Activated naive CD4-positive, alpha-beta T cell (primary cell): ENCODE measurements at places on chromosomes 5 and 9.

DNA sequence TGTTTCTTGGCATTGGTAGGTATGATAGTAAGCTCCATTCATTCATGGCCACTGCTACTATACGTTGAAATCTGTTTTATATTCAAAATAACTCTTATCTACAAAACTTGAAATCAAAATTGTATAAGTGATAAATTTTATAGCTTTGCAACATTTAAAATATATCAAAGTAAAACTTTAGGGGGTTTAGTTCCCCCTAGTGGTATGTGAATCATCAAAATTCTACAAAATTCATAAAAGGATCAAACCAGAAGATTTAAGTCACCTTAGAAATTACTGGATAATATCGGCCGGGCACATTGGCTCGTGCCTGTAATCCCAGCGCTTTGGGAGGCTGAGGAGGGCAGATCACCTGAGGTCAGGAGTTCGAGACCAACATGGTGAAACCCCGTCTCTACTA is 243.0 kb upstream of the CDH18 start:
- no peak for DNase-seq

- DNase-seq, result no peak
Observed at GRCh38 chr5:31193591-31194467, at the start of gene CDH6. Gene CDH6 (plus strand): TSS chr5:31193686. CDS start chr5:31267474, 73,788 bp downstream.

DNA sequence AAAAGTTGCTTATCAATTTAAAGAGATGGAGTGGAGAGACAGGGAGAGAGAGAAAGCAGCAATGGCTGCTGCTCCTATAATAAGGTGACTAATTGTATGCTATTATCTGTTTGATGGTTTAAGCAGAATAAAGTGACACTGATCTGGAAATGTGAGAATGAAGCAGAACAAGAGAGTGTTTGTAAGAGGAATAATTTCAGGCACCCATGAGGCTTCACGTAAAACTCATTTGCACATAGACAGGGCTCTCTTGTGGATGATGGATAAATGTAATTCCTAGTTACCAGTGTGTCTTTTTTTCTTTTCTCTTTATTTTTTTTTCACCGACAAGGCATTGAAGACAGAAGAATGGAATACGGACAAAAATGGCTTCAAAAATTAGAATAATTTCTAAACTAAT is 228.8 kb upstream of the TYRP1 start:
- DNase-seq, result no peak

DNA sequence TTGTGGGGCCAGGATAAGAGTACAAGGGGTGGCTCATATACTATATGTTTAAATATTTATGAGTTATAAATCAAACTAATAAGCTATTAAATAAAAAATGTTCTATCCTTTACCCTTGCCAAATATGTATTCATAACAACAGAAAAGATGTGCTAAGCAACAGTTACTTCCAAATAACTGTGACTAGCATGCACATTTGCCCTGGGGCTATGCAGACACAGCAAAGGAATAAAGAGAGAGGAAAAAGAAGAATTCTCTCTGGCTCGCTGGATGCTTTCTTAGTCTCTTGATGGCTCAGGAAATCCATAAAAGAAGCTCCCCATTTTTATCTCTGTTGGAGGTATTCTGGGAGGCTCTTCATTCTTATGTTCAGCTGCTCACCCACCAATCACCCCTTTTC is 182.4 kb upstream of the ATP10B start:
- DNase-seq, result no peak

DNA sequence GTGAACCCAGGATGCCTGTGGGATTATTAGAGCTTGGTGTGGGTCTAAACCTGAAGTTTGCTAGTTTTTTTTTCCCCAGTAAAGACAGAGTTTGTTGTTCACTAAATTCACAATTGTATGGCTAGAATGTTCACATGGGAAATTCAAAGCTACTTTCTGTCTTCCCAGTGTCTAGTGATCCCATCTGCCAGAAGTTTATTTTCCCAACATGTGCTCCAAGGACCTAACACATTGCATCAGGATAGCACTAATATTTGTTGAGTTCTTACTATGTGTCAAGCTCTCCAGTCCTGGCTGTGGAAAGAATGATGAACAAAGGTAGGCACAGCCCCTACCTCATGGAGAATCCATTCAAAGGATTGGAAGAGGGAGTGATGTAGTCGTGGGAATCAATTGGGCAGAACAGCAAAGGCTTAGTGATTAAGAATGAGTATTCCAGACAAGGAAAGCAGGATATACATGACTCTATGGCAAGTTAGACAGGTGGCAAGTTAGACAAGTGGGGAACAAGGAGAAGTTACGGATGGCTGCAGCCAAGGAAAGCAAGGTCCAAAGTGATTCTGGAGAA is 521.5 kb upstream of the WWC1 start:
- DNase-seq, result no peak

GRCh38 chr9:133355881-133356357 is 368 bp downstream of the SURF1 start:
- DNase-seq, result no peak

DNA sequence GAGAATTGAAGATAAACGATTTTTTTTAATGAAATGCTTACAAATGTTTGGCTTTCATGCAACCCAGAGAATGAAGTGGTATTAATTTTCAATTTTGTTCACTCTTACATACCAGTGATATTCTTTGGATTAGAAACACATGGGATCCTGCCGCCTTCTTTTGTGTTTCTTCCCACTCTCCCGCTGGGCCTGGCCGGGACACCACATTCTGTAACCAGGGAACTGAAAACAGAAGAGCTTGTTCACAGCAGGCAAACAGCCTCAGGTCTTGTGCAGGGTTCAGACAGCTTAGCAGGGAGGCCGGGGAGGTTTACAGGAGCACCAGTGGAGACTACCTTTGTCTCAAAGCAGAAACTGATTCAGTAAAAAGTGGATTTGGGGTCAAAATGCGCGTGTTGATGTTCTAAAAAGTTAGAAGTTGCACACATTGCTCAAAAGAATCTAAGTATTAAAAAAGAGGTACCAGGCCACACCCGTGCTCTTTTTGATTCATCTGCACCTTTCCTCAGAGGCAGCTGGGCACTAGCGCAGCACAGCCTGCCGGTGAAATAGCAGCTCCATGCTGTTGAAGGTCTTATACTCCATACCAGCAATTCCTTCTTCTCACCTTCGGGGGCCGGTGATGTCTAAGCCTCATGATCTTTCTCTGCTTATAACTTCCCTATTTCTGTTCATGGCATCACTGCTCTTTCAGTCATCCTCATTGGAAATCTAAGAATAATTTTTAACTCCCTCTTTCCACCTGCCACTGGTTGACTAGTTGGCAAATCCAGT is 67.1 kb downstream of the GRAMD2B start:
- no peak for DNase-seq

DNA sequence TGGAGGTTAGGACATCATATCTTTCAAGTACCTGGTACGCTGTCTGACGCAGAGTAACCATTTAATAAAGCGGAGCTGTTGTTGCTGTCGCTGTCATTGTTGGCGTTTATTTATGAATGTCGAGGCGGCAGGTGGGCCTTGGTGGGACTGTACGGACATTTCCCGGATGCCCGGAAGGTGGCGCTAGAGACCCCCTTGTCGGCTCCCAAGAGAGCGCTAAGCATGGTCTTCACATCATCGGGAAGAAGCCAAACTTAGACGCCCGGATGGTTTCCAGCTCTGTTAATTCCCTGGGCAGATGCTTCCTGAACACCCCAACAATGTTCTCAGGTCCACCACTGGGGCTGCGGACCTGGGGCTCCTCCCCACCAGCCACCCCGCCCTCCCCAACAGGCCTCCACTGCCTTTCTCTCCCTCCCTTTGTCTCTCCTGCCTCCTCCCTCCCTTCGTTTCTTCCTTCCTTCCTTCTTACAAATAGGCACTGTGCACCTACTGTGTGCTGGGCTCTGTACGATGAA is 54.1 kb downstream of the DUSP1 start:
- DNase-seq, result peak; percentile 82

DNA sequence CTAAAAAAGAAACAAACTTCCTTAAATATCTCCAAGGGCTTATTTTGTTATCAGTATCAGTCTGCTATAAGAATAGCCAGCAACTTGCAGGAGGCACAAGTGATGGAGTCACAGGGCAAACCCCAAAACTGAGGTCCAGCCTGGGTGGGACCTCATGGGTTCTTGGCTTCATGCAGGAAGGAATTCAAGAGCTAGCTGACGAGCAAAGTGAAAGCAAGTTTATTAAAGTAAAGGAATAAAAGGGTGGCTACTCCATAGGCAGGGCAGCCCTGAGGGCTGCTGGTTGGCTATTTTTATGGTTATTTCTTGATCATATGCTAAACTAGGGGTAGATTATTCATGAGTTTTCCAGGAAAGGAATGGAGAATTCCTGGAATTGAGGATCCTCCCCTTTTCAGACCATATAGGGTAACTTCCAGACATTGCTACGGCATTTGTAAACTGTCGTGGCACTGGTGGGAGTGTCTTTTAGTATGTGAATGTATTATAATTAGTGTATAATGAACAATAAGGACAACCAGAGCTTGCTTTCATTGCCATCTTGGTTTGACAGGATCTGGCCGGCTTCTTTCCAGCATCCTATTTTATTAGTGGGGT is 231.9 kb downstream of the ADAMTSL1 start:
- no peak for DNase-seq

- no peak for DNase-seq
Observed at GRCh38 chr5:122311961-122312590, at the start of gene SNCAIP. Gene SNCAIP (plus strand): TSS chr5:122312237. CDS start chr5:122391135, 78,898 bp downstream.

GRCh38 chr9:127761491-127761956 is 16.9 kb downstream of the SH2D3C start:
- DNase-seq, result no peak

GRCh38 chr5:66653325-66653724 is 57.1 kb downstream of the MAST4 start:
- no peak for DNase-seq

DNA sequence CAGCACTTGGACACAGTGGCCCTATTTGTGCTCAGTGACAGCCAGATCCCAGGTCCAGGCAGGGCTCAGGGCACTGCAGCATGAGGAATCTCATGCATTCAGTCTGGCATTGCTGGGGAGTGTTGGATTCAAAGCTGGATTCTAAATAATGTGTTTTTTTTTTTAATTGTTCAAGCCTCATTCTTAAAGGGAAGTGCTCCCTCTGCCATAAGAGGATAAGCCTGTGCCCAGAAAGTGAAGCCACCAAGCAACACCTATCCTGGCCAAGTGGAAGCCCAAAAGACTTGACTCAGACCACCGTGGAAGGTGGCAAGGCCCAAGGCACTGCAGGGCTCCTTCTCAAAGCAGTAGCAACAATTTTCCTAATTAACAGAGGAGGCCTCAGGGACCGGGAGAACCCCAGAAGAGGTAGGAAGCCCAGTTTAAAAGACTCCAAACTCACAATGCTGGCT is 135.6 kb downstream of the ACTL7B start:
- DNase-seq, result no peak

GRCh38 chr5:124398460-124398859 is 348.0 kb downstream of the ZNF608 start:
- no peak for DNase-seq

DNA sequence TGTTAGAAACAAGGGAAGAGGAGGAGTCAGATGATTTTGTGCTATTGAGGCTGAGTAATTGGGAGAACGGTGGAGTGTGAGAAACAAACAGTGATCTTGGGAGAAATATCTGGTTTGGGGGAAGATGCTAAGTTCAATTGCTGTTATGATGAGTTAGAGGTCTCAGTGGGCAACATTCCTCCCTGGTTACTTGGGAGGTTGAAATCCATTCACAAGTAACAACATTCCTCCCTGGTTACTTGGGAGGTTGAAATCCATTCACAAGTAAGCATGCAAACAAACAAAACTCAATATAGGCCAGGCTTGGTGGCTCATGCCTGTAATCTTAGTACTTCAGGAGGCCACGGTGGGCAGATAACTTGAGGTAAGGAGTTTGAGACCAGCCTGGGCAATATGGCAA is 38.7 kb downstream of the AGXT2 start:
- DNase-seq, result no peak

GRCh38 chr5:173954671-173955521 is 34.1 kb upstream of the C5orf47 start:
- no peak for DNase-seq

DNA sequence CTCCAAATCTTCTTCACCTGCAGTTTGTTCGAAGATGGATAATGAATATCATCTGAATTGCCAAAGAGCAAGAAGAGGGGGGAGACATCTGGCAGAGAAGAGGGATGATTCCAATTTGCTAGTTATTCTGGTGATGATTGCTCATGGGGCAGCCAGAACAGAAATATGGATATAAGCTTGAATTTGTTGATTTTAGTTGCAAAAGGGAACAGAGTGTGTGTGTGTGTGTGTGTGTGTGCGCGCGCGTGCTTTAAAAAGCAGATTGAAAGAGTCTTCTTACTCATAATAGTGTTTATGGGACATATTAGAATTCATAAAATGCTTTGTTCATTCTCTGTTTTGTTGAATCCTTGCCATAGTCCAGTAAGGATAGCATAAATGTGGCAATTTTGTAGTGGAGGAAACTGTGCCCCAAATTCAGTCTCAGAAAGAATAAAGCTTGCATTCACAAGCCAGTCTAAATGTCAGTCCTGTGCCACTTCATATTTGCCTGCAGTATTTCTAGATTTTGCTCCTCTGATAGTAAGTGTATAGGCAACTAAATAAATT is 436.3 kb upstream of the KLF4 start:
- DNase-seq, result no peak

GRCh38 chr9:87007711-87008366 is 60.5 kb upstream of the GAS1 start:
- DNase-seq, result no peak

DNA sequence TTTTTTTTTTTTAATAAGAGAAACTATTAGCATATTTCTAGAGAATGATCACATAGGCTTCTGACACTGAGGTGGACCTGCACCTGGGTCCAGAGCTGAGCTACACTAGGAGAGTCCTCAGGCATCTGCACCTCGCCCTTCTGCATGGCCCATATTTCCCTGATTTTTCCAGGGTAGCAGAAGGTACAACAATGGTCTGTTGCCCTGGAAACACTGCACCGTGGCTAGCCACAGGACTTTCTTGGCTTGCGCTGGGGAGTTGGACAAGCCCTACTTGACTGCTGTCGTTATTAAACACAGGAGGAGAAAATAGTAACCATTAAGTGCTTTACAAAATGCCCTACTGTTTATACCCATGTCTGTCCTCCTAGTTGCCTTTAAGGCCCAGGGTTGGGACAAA is 615.7 kb upstream of the MEF2C start:
- no peak for DNase-seq

GRCh38 chr5:135005076-135005475 is 29.0 kb downstream of the PITX1 start:
- DNase-seq, result no peak

GRCh38 chr9:27162045-27162444 is 53.0 kb downstream of the TEK start:
- DNase-seq, result no peak

- no peak for DNase-seq
Observed at GRCh38 chr5:145449794-145450193, 385.3 kb downstream of the PRELID2 start.

DNA sequence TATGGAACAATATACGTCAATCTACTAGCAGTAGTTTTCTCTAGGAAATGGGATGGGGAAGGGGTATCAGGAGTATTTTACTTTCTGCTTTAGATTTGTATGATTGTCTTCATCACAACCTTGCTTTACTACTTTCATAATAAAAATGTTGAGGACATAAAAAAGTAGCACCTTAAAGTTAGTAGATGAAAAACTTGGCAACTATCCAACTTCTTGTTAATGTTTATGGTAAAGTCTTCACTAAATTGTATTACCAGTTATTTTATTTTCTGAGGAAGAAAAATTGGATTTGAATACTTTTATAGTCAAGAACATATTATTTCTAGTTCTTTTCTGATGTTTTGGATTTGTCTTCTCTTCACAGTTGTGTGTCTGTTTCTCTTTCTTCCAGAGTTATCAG is 372.1 kb downstream of the ARRDC3 start:
- no peak for DNase-seq
